Erythroblast (primary cell): ENCODE measurements at places on chromosomes 11 and 22.

DNA sequence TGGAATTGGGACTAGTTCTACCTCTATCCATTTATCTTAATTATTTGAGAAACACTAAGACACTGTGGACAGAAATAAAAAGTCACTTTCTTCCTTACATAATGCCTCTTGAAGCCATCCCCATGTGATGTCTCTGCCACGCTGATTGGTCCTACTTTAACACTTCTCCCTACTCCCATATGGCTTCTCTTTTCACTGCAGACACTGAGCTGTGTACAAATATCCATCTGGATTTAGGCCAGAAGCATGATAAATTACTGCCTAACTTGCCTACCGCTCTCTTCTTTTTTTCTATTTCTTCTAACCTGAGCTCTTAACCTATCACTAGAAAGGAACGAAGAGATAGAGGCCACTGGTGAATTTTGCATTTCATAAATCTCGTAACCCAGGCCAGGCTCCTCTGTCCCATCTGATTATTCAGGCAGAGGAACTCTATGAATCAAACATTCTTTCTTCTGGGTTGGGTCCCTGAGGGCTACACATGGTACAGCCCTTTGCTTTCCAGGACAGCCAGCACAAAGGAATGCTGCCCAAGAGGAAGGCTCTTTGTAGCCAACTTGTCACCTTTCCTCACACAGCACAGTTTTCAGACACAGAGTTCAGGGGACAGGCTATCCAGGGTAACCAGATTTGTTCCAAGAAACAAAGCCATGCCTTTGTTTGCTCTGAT, 878.5 kb upstream of the LRRC4C start:
- DNase-seq: no peak

GRCh38 chr11:106369224-106369623, 291.8 kb downstream of the AASDHPPT start:
- no peak for DNase-seq

GRCh38 chr11:125190566-125190965, 26.0 kb downstream of the PKNOX2 start:
- DNase-seq: no peak

GRCh38 chr11:559712-560304, 730 bp downstream of the LMNTD2 start:
- no peak for DNase-seq

GRCh38 chr11:27208846-27209245, 154.2 kb downstream of the CCDC34 start:
- no peak for DNase-seq

DNA sequence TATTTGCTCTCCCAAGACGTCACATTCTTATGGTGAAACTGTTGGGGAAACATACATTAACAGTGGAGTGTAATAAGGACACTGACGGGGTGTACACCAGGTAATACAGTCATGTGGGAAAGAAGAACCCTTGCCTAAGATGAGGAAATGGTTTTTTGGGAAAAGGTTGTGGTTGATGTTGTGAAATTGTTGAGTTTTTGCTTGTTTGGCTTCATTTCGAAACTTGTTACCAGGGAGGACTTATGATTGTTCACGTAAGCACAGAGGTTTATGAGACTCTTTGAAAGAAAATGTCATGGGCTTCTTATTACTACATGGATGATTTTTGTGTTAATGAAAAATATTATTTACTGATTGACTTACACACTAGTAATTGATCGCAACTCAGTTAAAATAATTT, 16.8 kb downstream of the ANO3 start:
- no peak for DNase-seq

GRCh38 chr22:26318975-26319374, 110.1 kb upstream of the ASPHD2 start:
- DNase-seq: no peak

DNA sequence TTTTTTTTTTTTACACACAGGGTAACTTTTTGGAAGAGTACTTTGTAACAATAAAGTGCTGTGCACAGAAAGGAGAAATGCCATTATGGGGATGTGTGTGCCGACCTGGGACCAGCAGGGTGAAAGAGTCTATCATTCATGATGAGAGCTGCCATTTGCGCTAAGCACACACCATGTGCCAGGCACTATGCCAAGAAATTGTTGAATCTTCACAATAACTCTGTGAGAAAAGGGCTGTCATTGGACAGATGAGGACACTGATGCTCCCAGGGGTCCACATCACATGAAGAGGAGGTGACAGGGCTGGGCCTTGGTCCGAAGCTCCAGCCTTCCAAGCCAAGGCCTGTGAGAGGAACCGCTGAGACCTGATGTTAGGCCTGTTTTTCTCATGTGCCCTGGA, 5.6 kb downstream of the DUSP18 start:
- DNase-seq: no peak

- no peak for DNase-seq
Observed at GRCh38 chr11:120517801-120518291, 6.3 kb downstream of the GRIK4 start.

GRCh38 chr22:30038219-30038618, 42.0 kb upstream of the HORMAD2 start:
- no peak for DNase-seq

DNA sequence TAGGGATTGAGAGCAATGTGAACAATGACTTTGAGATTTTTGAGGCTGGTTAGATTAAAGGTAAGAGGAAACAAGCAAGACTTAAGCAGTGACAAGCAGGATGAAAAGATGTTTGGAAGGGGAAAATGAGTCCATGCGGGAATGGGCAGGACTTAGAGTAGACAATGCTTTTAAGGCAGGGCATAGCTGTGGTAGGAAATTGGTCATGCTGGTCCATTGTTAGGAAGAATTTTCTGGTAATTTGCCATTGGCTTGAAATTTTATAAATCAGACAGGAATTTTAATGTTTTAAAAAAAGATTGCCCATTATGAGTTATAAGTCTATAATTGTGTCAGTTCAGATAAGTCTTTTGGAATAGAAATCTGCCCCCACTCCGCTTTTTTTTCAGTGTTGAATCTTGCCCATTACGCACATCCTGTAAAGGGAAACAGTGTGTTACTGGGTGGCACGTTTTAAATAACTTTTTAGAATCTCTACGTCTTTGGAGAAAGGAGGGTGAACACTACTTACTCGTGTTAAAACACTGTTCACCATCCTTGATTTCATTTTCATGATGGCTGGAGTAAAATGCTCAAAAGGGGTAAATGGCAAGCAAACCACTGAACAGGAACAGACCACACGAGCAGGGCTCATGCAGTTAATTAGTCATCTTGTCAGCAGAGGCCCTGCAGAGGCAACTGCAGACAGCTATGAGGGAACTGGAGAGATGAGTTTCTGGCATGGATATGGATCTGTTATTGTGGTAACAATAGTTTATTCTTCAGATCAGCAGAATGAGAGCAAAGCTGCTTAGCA, 25.0 kb downstream of the SWAP70 start:
- DNase-seq: no peak

DNA sequence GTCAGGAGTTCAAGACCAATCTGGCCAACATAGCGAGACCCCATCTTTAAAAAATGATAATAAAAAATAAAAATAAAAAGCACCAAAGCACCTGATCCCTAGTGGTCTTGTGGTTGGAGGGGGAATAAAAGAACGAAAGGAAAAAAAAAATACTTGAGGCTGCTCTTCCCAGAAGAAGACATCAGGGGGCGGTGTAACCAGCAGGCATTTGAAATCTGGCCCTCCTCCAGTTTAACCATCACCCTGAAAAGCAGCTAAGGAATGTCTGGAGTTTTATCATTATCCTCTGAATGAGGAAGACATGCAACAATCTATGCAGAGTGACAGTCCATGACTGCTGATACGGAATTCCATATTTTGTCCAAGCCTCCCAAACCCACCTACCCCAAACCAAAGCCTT, 5.6 kb upstream of the KCTD17 start:
- peak; percentile 35 for DNase-seq

DNA sequence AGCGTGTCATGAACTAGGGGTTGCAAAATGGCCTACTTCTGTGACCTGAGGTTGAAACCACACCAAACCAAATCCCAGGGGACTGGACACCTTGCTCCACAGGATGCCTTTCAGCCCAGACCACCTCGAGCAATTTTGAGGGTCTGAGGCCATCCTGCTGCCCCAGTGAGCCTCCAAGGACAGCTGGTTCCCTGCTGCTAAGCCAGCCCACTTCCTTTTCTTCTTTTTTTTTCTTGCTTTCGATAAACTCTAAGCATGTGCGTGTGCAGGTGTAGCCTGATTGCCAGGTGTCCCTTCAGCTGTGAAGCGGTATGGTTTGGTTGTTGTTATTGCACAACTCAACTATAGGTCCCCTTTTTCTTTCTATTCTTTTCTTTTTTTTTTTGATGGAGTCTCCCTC, 2.7 kb downstream of the CRYBB1 start:
- no peak for DNase-seq

DNA sequence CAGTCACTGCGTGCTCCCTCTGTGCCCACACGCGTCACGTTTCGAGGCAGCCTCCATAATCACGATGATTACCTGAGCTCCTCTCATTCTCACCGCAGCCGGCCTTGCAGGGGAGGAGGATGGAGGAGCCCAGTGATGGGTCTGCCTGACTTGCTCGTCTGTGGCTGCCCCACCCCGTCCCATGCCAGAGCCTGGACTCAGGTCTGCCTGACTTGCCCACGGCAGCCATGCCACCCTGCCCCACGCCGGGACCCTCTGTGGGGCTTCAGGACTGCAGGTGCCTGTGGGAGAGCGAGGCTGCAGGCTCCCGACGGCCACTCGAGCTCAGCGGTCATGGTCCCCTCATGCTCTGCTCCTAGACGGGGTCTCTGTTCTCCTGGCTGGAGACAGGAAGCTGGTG, 1025.1 kb downstream of the BRD1 start:
- DNase-seq: no peak

GRCh38 chr22:21760640-21761039, 25.0 kb upstream of the YPEL1 start:
- DNase-seq: no peak

DNA sequence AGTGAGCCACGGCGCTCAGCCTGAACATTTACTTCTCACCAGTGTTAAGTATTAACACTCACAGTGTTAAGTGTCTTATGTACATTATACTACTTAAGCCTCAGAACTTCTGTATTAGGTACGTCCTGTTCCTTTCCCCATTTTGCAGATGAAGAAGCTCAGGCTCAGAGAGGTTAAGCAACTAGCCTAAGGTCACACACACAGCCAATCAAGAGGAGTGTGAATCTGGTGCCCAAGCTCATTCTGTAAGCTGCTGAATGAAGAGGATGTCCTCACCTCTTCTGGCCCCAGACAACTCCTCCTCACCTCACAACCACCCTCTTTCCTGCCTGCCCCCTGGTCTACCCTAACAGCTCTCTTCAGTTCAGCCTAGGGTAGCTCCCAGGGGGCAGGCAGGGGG, 29.9 kb downstream of the CREB3L1 start:
- DNase-seq: no peak

- peak; percentile 46 for DNase-seq
Observed at GRCh38 chr11:11814614-11815452, 26.9 kb upstream of the USP47 start.

DNA sequence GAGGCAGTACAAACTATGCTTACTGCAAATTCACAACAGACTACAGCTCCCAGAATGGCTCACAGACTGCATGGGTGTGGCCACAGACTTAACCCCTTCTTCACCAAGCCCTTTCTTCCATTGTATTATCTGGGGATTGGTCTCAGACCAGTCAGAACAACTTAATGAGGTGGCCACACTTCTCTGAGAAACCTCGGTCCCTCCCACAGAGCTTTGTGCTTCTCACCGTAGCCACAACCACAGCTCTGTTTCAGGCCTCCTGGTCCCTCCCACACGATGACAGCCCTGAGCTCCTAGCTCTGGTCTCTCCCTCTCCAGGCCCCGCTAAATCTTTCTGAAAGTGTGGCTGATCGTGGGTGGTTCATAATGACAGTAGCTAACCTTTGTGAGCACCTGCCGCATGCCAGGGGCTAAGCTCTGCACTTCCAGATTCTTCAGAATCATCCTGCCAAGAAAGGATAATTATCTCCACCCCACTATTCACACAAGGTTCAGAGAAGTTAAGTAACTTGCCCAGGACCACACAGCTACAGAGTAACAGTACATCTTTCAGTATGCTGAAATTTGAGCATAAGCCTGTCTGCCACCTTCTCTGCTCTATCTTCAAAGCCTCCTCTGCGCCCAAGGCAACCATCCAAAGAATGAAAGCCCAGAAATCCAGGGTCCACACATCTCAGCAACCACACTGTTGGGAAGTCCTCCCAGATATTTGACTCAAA, 5.4 kb downstream of the PDE2A start:
- DNase-seq: no peak

DNA sequence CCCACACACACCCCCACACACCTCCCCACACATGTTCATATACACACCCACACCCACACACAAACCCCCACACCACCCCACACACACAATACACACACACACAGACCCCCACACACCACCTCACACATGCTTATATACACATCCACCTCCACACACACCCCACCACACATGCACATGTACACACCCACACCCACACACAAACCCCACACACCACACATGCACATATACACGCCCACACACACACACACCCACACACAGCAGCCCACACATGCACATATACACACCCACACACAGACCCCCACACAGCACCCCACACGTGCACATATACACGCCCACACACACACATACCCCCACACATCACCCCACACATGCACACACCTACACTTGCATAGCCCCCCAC, 29.1 kb downstream of the KCNC1 start:
- no peak for DNase-seq

DNA sequence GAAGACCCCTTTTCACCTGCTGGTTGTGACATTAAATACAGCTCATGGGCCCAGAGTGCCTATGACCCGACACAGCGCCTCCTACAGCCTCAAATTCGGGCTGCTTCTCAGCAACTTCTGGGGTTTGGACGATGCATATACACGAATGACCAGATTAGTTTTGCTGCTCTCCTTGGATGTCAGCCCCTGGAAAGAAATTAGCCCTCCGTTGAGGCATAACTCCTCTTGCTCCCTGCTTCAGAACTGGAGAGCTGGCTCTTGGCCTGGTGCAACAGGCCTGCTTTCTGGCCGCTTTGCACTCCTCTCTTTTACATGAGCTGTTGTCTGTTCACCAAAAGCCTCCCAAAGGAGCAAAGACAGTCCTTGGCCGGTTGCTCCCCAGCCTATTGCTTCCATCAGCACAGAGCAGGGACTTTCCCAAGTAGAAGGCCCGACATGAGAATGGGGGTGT, 3.3 kb downstream of the TECTA start:
- peak; percentile 3 for DNase-seq

- no peak for DNase-seq
Observed at GRCh38 chr11:99069856-99070444, 49.2 kb downstream of the CNTN5 start.

DNA sequence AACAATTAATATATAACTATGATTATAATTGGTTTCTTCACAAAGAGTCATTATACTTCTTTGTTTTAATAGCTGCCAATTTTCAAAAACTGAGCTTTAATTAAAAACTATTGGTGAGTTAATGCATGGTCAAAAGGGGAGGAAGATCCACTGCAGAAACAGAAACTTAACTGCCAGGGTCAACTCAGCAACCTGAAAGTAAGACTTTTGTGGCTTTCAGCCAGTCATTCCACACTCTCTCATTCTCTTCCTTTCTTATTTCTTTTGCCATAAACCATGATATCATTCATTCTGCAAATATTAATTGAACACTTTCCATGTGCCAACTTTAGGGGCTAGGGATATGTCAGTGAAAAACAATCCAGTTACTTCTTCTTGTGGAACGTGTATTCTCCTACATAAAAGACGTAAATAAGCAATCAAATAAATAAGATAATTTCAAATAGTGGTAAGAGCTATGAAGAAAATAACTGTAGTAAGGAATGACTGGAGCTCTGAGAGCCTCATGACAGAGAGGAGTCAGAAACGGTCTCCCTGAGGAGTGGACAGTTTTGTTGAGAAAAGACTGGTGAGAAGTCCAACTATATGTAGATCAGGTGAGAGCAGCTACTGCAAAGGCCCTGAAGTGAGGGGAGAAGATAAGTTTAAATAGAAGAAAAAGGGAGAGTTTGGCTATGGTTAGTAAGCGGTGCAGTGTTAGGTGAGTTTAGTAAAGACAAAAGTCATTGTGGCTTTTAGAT, 130.5 kb downstream of the GRIA4 start:
- DNase-seq: no peak
